Stimulated activated CD8-positive, alpha-beta memory T cell treated with anti-CD3 and anti-CD28 coated beads, Interleukin-12 subunit alpha, Interleukin-12 subunit beta, amount 100 ng/mL, for 4 hours (primary cell): ENCODE measurements at places on chromosomes 7 and 10.

DNA sequence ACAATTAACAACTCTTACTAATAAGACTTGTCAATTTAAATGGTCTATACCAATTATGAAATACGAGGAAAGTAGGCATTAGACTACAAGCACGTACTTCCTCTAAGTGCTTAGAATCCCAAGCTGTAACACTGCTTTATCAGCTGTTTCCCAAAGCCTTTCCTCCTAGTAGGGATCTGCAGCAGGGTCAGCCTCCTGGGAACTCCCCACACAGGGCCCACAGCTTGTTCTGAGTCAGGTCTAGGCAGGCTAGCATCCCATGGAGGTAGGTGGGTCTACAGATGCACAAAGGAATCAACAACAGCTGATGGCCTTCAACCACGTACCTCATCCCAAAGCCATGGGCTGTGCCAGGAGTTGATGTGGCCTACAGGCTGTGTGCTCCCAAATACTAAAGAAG, 14.7 kb downstream of the MMS19 start:
- DNase-seq: no peak

DNA sequence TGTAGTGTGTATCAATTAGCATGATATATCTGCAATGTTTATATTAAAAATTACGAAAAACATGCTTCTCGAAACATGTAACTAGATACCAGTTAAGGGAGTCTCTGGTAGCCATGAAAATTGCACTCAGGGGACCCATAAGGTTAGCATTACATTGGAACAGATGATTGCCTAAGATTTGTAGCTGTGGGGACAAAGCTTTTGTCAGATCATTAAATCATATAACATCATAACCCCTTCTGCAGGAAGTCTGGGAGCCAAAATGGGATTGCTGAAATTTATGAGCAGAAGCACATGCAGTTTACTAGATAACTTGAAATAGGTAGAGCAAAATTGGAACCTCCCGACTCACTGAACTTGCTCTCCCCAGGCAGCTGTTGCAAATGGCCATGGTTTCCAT, 235.0 kb upstream of the IGFBP3 start:
- DNase-seq: no peak

DNA sequence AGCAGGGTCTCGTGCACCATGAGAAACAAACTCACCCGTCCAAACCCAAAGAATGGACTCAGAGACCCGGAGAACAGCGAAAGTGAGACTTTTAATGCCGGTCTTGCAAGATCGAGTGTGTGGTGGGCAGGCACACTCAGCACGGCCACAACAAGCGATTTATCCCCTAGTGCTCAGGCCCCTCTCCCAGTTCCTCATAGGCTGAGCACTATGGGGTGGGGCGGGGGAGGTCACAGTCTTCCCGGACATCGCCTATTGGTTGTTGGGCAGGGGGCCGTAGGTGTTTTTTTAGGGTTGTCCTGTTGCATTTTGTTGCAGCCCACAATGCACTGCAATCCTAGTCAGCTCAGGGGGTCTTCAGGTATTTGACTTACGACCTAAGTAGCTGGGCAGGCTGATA, 608.3 kb upstream of the FOXK1 start:
- DNase-seq: no peak

GRCh38 chr7:22128528-22128920, 182.8 kb upstream of the CDCA7L start:
- DNase-seq: no peak

DNA sequence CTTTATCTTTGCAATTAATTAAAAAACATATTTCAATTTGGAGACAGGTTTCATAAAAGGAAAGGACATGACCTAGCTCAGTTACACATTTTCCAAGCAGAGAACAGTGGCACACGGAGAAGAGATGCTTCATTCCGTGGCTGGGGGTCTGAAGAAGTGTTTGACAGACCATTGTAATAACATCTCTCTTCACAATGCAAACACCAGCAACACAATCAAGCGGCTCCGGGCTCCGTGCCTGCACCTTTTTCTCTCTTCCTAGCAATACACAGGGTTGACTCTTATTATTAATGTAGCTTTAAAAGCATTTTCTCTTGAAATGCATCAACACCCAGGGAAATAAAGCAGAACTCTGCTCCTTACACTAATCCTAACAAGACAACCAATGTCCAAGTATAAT, 261.0 kb upstream of the AOAH start:
- DNase-seq: no peak

DNA sequence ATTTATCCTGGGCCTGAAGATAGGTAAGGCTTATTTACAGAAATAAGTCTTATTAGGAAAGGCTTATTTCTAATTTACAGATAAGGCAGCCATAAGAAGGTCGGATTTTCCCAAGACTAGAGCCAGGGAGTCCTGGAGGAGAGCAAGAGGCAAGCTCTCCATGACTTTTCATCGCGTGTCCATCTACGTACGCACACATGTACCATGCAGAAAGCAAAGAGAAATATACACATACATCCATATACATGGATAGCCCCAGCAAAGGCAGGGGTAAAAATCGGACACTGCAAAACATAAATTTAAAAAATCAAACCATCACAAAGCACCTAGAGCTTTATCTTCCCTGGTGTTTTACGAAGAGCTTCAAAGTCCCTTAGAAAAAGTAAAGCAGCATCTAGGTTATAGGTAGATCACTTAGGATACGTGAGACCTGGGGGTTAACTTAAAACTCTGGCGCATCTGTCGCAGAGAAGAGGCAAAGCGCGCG, 25.8 kb upstream of the ZRANB1 start:
- DNase-seq: no peak

DNA sequence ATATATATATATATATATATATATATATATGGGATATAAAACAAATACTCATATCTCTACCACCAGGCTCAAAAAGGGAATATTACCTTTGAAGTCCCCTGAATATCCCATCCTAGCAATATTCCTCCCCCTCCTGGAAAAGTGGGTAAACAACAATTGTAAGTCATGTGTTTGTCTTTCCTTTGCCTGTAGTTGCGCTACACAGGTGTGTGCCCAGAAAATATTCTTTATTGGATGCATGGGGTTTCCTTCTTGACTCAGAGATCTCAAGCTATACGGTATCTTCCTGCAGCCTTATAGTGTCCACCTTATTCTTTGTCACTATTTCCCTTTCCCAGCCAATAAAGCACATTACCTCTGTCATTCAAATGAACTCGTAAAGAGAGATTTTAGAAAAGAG, 54.2 kb downstream of the MET start:
- DNase-seq: no peak

GRCh38 chr10:57679916-57680315, 587.8 kb downstream of the IPMK start:
- DNase-seq: no peak

DNA sequence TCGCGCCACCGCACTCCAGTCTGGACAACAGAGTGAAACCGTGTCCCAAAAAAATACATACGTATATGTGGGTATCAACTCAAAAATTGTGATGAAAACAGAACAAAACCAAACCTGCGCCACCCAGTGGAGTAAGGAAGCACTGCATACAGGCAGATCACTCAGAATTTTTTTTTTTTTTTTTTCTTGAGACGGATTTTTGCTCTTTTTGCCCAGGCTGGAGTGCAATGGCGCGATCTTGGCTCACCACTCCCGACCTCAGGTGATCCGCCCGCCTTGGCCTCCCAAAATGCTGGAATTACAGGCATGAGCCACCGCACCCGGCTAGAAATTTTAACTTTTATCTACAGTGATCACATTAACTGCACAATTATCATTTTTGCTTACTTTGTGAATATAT, 9.1 kb upstream of the TMEM236 start:
- DNase-seq: peak; percentile 15

GRCh38 chr7:130476297-130477150, 15.4 kb upstream of the MEST start:
- DNase-seq: no peak

DNA sequence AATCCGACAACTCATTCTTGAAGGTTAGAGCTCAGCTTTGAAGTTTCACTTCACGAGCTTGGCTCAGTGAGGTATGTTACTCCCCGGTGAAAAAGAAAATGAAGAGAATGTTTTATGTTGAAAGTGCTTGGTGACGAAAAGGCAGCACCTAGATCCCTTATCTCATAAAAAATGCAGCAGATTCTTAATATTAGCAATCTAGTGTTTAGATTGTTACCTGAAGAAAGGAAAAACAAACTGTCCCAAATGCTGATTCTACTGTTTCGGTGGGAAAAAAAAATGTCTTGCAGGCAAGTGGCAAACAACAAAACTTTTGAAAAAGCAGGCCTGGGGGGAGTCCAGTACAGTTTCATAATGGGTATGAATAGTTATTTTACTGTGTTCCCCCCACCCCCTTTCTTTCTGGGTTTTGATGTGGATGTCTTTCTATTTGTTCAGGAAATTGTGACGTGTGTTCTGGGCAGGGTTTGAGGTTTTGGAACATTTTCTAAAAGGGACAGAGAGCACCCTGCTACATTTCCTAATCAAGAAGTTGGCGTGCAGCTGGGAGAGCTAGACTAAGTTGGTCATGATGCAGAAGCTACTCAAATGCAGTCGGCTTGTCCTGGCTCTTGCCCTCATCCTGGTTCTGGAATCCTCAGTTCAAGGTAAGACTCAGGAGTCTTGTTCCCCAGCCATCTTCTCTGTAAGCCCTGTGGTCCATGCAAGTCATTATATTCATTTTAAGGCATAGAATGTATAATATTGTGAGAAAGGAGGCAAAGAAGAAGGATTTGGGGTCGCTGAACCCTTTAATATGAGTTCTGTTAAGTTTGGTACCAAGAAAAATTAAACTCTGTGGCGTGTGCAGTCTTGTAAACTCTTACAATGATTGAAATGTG, at the start of gene SRGN:
Gene SRGN, plus strand, starts transcription at position 514 of the 881 bp plus-strand sequence. Its CDS starts 55 bp downstream, at position 569.
- peak; percentile 46 for DNase-seq

DNA sequence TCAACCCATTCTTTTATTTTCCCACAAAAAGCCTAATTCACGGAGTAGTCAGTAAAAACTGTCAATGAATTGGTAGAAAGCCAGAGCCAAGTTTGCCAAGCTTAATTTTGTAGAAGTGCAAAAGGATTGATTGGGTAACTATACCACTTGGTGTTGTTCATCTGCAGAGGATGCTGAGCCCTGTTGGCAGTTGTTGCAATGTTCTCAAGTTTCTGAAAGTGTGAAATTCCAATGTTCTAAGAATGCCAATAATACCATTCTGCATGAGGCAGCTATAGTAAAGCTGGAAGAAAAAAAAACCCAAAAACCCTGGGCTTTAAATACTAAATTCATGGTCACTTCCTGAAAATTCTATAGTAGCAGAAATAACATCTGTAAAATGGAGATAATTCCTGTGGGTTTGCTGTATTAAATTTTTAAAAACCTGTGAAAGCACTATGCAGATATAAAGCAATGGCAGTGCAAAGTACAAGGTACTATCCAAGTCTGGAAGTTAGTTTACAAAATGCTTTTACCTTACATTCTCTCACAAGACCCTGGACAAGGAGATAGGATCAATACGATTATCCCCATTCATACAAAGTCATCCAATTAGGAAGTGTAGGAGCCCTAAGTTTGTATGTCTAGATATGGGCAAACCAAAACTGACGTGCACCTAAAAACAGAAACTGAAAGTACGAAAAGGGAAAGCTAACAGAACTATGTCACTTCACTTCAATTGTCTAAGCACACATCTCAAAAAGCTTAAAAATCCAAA, 6.0 kb upstream of the PON1 start:
- DNase-seq: no peak

- no peak for DNase-seq
These were observed 156.8 kb upstream of the TNS3 start for GRCh38 chr7:47738563-47739166.

DNA sequence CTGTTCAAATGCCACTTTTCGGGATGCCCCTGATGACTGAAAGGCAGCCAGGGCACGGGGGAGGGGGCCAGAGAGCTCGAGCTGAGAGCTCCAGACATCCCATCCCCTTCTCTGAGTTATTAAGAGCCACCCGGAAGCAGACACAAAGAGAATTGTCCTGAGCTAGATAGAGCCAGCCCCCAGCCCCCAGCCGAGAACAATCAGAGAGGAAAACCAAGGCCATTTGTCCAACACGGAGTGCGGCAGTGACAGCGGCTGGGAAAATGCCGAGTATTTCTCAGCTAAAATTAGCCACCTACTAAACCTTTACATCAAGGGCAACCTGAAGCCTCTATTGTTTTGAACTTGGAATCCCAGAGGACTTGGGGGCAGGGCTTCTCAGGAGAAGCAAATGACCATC, 51.0 kb downstream of the UNC5B start:
- no peak for DNase-seq

DNA sequence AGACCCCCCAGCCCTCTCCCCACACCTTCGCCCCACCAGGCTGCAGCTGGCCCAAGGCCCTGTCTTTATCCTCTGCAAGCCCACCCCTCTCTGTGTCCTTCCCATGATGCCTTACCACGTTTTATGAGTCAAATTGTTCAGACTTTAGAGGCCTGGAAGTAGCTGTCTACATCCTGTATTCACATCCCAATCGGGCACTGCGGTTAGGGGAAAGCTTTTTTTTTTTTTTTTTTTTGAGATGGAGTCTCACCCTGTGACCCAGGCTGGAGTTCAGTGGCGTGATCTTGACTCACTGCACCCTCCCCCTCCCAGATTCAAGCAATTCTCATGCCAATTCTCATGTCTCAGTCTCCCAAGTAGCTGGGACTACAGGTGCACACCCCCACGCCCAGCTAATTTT, 121.5 kb upstream of the SH2B2 start:
- no peak for DNase-seq

GRCh38 chr7:28675429-28675828, 263.1 kb downstream of the CREB5 start:
- DNase-seq: no peak

DNA sequence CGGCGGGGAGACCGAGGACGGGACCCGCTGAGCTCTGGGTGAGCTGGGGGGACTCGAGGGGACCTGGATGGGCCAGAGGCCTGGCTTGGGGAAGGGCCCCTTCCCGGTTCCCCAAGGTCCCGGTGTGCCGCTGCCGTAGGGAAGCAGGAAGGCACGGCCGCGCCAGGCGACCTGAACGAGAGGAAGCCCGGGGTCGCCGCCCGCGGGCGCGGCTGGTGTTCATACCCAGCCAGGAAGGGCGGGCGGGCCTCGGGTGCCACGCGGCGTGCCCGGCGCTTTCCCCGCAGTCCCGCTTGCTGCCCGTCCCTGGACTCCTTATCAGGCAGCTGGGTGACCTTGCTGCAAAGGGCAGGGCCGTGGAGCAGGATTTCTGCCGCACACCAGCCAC, 38.0 kb downstream of the ZNF777 start:
- DNase-seq: no peak
